Esophagus squamous epithelium (tissue), 5 donors: ENCODE measurements at places on chromosomes 7 and 10.

GRCh38 chr10:43905512-43906236 lies 257.0 kb upstream of the ZNF32 start:
- no peak for DNase-seq

GRCh38 chr10:17734432-17735080 lies 17.4 kb upstream of the TMEM236 start:
- no peak for DNase-seq

DNA sequence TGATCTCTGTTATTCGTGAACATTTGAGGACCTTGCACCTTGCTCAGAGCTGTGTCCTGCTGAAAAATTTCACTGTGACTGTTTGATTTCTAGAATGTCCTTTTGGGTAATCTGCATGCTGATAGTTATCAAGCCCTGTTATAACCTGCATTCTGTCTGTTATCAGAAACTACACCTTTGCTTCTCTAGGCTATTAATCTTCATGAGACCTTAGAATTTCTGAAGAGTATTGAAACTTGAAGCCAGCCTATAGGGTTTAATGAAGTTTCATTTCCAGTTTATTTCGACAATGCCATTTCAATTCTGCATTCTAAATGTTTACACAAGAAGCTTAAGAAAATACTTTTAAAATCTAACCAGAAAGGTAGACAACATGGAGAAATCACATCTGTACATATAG lies 856.2 kb downstream of the SORCS1 start:
- DNase-seq = no peak

GRCh38 chr7:66697449-66698438 lies 42.8 kb upstream of the RABGEF1 start:
- no peak for DNase-seq

- no peak for DNase-seq
Observed at GRCh38 chr10:15748126-15748525, 28.4 kb upstream of the ITGA8 start.

DNA sequence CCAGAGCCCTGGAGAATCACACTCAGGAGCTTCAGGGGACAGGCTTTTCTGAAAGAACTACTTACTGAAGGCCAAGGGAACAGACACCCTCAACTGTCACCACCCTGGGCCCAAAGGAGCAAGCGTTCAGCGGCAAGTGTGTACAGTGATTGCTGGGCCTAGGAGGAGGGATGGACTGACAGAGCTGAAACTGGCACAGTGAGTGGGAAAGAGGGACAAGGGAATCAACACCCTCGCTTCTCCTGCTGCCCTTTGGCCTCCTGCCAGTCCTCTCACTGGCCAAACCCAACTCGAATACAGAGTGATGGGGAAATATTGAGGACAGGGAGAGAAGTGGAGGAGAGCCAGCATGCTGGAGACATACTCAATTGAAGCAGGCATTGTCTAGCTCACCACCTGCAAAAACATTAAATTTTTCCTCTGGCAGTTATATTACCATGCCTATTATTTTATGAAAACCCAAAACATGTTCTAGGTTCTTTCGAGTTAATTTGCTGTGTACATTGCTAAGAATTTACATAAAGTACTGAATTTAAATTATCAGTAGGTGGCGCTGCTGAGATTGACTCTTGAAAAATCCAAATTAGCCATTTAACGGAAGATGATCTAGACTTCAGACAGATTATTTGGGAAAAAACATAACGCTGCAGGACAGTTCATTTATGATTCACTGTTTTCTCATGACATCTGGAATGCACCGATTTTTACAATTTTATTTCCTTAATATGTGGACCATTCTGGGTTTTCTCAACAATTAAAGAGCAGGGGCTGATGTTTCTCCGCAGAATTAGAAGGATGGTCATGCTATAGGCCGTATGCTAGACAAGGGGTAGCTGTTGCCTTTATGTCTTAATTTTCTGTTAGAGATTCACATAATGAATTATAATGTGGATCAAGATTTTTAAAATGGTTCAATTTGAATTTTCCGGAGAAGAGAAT lies 14.7 kb upstream of the TMEM236 start:
- DNase-seq = no peak

- DNase-seq = no peak
Observed at GRCh38 chr7:23467806-23468525, 2.3 kb downstream of the IGF2BP3 start.

DNA sequence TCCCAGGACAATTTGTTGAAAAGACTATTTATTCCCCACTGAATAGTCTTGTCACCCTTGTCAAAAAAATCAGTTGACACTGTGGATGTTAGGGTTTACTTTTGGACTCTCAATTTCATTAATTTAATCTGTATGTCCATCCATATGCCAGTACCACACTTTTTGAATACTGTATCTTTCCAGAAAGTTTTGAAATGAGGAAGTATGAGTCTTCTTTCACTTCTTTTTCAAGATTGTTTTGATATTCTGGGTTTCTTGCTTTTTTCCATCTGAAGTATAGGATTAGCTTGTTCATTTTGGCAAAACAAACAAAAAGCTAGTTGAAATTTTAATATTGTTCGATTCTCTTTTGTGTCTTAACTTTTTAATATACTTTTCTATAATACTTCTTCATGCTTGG lies 21.7 kb downstream of the KLHDC10 start:
- DNase-seq = no peak

- no peak for DNase-seq
Observed at GRCh38 chr7:117188949-117189592, 133.8 kb downstream of the WNT2 start.

GRCh38 chr7:18900803-18901202 lies 216.6 kb downstream of the TWIST1 start:
- no peak for DNase-seq

DNA sequence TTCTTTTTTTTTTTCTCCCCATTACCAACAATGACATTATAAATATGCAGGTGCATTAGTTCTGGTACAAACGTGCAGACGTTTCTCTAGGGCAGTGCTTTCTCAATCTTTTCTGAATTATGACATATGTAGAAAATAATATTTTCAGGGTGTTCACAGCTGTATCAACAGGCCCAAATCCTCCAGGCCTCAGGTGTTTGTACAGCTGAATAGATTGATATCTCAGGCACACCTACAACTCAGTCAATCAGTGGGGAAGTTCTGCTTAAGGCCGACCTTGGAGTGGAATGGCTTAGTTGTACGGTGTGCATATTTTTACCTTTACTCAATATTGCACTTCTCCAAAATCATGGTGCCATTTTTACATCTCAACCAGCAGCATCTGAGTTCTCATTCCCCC lies 71.6 kb downstream of the CACNB2 start:
- no peak for DNase-seq

DNA sequence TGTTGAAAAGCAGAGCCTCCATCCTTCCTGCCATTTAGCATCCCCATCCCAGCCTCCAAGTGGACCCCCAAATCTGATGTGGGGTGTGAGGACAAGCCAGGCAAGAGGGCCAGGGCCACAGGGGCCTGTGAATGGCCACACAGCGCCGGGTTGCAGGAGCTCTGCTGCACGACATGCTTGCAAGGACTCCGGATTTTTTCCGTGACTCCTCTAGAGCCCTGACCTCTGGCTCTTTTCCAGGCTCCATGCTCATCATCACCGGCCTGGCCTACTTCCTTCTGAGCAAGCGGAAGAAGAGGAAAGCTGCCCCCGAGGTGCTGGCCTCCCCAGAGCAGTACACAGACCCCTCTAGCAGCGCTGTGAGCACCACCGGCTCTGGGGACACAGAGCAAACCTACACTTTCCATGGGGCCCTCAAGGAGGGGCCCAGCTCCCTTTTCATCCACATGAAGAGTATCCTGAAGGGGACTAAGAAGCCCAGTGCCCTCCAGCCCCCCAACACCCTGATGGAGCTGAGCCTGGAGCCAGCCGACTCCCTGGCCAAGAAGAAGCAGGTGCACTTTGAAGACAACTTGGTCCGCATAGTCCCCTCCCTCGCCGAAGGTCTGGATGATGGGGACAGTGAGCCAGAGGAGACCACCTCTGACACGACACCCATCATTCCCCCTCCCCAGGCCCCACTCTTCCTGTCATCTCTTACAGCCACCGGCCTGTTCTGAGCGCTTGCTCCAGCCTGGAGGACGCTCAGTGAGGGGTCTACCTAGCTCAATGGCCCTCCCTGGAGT lies 23.5 kb downstream of the TMEM72 start:
- DNase-seq = no peak

- DNase-seq = no peak
Observed at GRCh38 chr7:97005183-97006054, at the start of gene DLX6. TSS of gene DLX6 (plus strand) at chr7:97005553. CDS start at chr7:97005978, 425 bp downstream.

- DNase-seq = no peak
Observed at GRCh38 chr7:109844362-109844761, 1246.6 kb upstream of the LRRN3 start.

DNA sequence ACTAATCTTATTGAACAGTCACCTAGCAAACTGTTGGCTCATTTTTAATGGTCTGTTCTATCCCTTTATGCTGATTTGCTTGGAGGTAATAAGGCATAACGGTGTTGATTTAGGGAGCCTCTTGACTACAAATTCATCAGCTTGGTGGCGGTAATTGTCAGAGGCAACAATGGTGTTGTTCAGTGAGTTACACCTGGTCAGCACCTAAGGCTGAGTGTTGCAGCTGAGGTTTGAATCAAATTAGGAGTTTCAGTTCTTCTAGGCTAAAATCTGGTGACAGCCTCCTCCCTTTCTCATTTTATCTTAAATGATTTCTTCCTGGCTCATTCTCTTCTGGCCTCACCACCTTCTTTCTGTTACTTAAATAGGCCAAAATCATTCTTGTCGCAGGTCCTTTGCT lies 42.3 kb upstream of the SP8 start:
- no peak for DNase-seq

DNA sequence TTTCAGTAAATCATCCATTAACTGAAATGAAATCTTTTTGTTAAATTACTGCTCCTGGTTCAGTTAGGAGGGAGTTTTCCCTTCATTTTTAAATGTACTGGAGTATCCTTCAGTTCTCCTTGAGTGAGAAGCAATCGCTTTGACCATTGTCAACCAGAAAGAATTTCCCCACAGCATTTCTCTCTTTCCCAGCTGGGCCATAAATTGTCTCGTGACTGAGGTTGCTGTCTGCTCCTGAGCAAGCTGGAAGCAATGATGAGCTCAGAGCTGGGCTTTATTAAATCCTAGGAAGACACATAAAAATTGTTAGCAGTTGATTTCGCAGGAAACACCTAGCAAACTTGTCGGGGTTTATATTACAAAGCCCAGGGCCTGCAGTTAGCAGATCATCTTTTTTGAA lies 102.0 kb upstream of the INSYN2A start:
- DNase-seq = no peak

DNA sequence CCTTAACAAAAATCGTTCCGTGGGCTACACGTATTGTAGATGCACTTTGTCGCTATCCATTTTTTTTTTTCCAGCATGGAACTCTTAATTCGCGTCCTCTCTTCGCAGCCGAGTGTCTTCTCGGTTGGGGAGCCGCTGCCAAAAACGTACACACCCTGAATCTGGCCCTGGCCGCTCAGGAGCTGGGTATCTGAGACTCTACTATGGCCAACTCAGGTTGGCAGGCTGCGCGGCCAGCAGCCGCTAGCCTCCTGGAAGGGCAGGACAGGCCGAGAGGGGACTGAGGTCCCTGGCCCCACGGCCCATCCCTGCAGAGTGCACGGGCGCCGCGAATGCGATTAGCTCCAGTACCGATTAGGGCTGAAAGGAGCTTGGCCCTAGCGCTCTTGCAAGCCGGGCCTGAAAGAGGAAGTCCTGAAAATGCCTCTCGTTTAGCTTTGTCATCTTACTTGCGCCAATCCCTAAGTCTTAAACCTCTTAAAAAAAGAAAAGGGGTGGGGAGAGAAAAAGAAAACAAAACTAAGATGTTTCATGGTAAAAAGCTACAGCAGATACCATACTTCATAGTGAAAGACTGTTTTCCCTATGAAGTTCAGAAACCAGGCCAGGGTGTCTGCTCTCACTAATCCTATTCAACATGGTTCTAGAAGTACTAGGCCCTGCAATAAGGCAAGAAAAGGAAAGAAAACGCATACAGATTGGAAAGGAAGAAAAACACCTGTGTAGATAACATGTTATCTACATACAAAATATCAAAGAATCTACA lies 113.2 kb upstream of the RHEB start:
- peak; percentile 6 for DNase-seq

DNA sequence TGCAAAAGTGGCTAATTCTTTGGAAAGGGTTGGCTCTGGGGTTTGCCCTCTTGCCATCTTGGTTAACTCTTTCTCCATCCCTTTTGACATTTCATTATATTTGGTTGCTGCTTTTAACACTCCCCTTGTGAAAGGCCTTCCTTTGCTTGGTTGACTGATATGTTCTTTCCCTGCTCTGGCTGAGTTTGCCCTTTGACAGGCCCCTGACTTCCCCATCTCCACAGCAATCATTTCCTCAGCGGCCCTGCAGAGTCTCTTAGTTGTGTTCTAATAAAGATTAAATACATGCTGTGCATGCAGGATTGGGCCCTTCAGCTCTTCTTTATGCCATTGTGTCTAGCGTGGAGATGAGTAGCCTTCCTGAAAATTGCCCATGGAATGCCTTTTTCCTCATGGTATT lies 84.5 kb upstream of the CSTF2T start:
- DNase-seq = no peak

DNA sequence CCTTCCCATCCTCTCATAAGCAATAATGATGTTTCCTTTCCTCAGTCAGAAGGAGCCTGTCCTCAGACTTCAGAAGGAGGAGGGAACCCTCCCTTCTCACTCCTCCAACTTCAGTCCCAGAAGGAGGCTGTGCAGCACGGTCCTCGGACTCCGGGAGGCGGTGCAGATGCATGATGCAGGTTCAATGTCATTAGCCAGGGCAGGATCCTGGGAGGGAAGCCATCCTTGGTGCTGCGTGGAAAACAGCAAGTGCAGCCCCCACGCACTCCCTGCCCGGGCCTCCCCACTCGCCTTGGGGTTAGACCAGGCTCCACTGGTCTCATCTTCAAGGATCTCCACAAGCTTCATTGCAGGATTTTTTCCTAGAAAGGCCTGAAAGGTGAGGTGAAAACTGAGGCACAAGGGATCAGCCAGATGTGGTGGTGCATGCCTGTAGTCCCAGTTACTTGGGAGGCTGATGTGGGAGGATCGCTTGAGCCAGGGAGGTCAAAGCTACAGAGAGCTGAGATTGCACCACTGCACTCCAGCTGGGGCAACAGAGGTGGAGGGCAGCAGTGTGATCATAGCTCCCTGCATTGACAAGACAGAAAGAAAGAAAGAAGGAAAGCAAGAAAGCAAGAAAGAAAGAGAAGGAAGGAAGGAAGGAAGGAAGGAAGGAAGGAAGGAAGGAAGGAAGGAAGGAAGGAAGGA lies 62.0 kb downstream of the ASB13 start:
- DNase-seq = no peak

DNA sequence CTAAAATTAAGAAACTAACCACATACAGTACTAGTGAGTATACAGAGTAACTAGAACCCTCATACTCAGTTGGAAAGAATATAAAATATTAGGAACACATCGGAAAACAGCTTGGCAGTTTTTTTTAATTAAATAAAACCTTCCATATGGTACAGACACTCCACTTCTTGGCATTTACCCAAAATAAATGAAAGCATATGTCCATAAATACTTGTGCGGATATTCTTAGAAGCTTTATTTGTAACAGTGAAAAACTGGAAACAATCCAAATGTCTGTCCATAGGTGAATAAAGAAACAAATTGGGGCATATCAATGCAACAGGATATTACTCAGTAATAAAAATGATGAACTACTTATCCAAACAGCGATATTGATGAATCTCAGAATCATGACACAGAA lies 410.0 kb downstream of the HTR7 start:
- DNase-seq = no peak

GRCh38 chr7:2612445-2613097 lies 19.2 kb upstream of the TTYH3 start:
- DNase-seq = no peak
